Tibial nerve (tissue), 4 donors: ENCODE measurements at places on chromosomes 1 and 21.

- H3K27ac ChIP-seq, result no peak overlapping the region
- no peaks in the 10 kb centered on the region for H3K36me3 ChIP-seq
- no peaks in the 10 kb centered on the region for H3K27me3 ChIP-seq
- H3K4me3 ChIP-seq, result no peak overlapping the region
- no peak for DNase-seq
Measured at GRCh38 chr1:40232444-40232843, 15.3 kb upstream of the TMCO2 start.

- H3K4me3 ChIP-seq, result no peak overlapping the region
- no peak overlapping the region for H3K27ac ChIP-seq
- H3K36me3 ChIP-seq, result no peaks in the 10 kb centered on the region
- H3K4me1 ChIP-seq, result no peaks in the 10 kb centered on the region
- no peak for DNase-seq
Measured at GRCh38 chr1:194830387-194830786, 1644.0 kb upstream of the B3GALT2 start.

DNA sequence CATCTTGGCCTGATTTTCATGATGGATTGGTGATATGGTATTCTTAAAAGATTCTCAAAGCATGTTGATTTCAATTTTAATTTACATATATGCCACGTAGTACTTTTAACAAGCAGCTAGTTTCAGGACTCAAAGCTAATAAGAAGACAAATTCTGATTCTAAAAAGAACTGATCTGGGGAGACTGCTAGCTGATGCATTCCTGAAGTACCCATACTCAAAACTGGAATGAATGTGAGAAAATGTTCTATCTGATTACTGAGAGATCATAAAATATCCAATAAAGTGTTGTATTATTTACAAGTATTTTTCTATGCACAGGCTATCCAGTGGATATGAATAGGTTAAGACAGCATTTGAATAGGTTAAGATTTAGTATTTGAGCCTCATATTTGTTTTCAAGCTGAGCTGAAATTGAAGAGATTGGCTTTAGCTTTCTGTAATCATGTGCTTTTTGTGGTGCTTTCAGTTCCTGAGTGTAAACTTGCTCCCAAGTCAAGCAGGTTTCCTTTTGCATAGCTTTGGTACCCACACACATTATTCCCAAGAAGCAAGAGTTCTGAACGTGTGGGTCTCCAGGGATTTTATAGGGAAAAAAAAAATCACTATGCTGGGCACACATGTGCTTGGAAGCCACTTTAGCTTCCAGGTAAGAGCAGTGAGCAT is 114.1 kb downstream of the VPS13D start:
- no peaks in the 10 kb centered on the region for H3K36me3 ChIP-seq
- H3K4me3 ChIP-seq, result no peak overlapping the region
- no peak for DNase-seq
- peak overlapping the region; percentile 36 for H3K27ac ChIP-seq

DNA sequence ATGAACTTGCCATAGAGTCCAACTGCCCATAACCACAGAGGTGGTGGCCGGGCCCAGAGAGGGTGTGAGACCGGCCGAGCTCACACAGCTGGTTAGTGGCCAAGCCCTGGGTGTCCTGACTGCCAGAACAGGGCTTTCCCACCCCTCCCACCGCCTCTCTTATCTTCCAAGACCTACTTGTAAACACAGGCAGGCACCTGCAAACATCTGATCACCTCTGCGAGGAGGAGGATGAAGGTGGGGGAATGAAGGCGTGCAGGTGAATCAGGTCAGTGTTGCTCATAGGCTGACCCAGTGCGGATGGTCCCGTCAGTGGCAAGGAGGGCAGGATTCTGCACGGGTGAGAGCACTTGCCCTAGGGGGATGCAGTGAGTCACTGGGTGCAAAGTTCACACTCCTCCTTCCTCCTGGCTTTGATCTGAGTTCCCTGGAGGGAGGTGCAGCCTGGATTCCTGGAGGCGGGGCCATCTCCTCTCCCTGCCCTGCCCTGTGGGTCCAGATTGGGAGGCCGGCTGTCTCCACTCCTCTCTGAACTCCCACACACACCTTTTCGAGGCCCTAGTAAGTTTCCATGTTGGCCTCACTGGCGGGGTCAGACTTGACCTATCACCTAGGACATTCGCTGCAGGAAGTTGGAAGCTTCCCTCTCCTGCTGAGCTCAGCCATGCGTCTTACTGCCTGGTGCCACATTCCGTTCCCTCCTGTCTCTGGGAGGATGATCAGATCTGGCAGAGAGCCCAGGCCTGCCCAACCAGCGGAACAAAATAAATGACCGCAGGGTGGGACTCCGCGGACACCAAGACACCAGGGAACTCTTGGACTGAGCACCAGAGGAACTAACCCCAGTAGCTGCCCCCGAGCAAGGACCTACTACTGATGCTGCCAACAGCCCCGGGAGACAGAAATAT is 7.3 kb downstream of the UQCRHL start:
- no peaks in the 10 kb centered on the region for H3K36me3 ChIP-seq
- peaks cover 21% of the 10 kb centered on the region for H3K4me1 ChIP-seq
- peak overlapping the region; percentile 74 for H3K27ac ChIP-seq
- DNase-seq, result peak; percentile 43
- no peaks in the 10 kb centered on the region for H3K27me3 ChIP-seq
- H3K4me3 ChIP-seq, result no peak overlapping the region

DNA sequence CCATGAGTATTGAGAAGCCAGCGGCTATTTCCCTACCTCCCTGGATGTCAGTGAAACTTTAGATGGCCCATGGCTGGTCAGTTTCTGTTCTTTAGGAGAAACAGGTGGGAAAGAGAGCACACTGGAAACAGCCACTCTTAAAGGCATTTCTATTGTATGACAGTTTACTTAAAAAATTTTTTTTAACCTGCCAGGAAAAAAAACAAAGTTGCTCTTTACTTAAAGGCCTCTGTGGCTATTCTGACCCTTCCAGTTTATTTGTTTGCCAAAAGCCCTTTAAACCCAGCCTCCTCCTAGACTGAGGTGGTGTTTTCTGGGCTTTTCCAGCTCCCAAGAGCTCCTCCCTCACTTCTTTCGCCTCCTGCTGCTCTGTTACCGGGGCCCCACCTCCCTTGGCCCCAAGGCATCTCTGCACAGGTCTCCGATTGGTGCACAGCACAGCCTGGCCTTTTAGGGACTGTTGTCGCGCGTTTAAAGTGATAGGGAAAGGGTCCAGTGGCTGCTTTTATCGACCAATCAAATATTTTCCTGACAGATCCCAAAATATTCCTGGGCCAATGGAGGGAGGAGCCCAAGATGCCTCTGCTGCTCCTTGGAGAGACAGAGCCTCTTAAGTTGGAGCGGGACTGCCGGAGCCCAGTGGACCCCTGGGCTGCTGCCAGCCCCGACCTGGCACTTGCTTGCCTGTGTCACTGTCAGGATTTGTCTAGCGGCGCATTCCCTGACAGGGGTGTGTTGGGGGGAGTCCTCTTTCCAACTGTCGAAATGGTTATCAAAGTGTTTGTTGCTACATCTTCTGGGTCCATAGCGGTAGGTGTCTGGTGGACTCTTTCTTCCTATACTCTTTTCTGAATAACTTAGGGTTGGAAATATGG is at the start of gene SH3BGR:
SH3BGR (plus strand) TSS at position 639 of the 875 bp plus-strand sequence; CDS start at position 766, 127 bp downstream.
- H3K4me3 ChIP-seq, result peak within 1 kb of the TSS; percentile 37
- no peaks in the 10 kb centered on the region for H3K36me3 ChIP-seq
- DNase-seq, result peak; percentile 31
- H3K27me3 ChIP-seq, result no peaks in the 10 kb centered on the region
- H3K27ac ChIP-seq, result peak within 1 kb of the TSS; percentile 84
- H3K4me1 ChIP-seq, result no peaks in the 10 kb centered on the region

DNA sequence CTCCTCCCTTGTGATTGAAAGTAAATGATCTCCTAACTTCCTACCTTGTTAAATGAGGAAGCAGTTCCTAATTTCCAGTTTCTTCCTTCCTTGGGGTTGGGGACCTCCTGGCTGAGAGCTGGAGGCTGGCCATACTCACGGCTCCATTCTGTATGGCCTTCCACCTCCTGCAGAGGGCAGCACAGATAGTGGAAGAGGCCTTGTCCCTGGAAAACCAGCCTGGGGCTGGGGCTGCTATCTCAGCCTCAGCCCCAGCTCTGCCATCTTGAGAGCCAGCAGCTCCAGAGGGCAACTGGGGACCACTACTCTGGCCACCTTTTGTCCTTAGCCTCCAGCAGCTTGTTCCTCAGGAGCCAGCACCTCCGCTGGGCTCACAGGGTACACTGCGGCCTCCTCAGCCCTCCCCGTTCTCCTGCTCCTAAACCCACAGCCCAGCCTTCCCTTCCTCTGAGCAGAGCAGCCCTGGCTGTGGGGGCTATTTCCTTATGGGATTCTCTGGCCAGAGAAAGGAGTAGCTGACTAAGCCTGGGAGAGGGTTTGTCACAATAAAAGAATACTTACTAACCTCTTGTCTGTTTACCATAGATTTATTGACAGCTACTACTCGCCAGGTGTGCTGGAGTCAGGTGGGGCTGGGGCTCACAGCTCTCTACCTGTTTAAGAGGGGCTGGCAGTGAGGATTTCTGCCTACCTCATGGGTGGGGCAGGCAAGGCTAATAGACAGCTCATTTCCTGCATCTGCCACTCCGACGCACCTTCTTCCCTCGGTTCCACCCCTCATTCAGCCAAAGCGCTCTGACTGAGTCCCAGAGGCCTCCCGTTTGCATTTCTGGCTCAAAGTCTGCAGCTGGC is 6.3 kb downstream of the TMEM234 start:
- H3K36me3 ChIP-seq, result peaks cover 78% of the 10 kb centered on the region
- no peak overlapping the region for H3K27ac ChIP-seq
- H3K27me3 ChIP-seq, result no peaks in the 10 kb centered on the region
- DNase-seq, result no peak

DNA sequence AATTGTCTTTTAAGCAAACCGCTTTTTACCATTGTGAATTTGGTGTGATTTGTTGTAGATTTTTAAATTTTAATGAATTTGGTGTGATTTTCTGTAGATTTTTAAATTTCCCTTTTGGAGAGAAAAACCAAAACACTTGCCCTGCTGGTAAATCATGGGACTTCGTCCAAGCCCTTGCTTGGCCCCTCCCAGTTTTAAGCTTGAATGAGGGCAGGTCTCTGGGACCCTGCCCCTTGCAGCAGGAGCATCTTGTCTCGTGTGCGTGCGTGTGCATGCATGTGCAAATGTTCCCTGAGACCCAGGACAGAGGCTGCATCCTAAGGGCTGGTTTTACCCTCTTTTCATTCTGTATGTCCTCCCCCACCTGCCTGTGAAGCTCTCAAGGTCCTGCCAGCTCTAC is 248.6 kb downstream of the GREM2 start:
- H3K4me1 ChIP-seq, result no peaks in the 10 kb centered on the region
- H3K36me3 ChIP-seq, result no peaks in the 10 kb centered on the region
- no peaks in the 10 kb centered on the region for H3K27me3 ChIP-seq

DNA sequence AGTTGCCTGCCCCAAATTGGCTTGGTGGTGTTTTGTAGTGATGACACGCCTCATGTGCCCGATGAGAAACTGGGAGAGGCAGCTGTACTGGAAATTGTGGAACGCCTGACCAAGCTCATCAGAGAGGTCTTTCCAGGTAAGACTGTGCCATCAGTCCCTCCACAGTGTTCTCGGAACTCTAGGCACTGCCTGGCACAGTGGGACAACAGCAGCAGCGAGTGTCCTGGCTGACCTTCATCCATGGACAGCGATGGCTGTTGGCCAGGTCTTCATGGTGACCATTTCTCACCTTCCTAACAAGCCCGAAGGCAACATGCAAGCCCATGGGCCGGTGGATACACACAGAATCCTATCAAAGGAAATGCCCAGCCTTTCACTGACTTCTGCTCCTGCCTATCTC is 10.7 kb upstream of the XKR8 start:
- no peaks in the 10 kb centered on the region for H3K27me3 ChIP-seq
- no peaks in the 10 kb centered on the region for H3K36me3 ChIP-seq
- H3K4me3 ChIP-seq, result no peak overlapping the region

GRCh38 chr1:85484716-85485115 is 19.8 kb upstream of the DDAH1 start:
- H3K27ac ChIP-seq, result no peak overlapping the region
- H3K4me1 ChIP-seq, result no peaks in the 10 kb centered on the region
- H3K36me3 ChIP-seq, result no peaks in the 10 kb centered on the region
- DNase-seq, result no peak
- no peak overlapping the region for H3K4me3 ChIP-seq
- no peaks in the 10 kb centered on the region for H3K27me3 ChIP-seq

GRCh38 chr1:56170784-56171320 is 408.5 kb downstream of the PLPP3 start:
- no peaks in the 10 kb centered on the region for H3K27me3 ChIP-seq
- no peaks in the 10 kb centered on the region for H3K4me1 ChIP-seq
- no peak for DNase-seq

DNA sequence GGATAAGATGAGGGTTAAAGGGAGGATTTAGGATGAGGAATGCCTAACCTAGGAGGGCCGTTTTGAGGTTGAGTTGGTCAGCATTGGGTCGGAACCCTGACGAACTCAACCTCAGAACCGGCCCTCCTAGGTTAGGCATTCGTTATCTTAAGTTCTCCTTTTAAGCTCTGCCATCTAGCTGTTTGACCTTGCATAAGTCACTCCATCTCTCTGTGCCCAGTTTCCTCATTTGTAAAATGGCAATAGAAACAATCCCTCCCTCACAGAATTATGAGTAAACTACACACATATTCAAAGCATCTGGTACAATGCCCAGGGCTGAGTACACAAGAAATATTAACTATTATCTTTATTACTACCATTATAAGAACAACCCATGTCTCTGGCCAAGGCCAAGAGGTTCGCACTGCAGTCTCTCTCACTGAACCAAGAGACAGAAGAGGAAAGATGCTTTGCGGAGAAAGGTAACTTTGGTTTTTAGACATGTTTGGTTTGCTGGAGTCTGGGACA is 4.8 kb downstream of the ABCB10 start:
- no peak for DNase-seq
- peaks cover 54% of the 10 kb centered on the region for H3K4me1 ChIP-seq
- peaks cover 4% of the 10 kb centered on the region for H3K36me3 ChIP-seq
- H3K27me3 ChIP-seq, result no peaks in the 10 kb centered on the region

DNA sequence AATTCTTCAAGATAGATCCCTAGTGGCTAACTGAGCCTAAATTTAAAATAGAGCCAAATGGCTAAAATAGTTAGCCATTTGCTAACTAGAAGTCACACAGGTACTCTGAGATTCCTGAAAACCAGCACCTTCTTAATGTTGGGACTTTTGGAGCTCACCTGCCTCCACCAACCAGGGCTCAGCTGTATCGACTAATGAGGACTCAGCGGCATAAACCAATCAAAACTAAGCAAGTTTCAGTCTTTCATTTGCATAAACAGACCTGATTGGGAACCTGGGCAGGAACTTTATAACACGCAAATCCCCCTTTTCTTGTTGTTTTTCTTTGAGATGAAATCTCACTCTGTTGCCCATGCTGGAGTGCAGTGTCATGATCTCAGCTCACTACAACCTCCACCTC is 28.5 kb downstream of the TNFRSF9 start:
- no peak overlapping the region for H3K4me3 ChIP-seq
- no peaks in the 10 kb centered on the region for H3K36me3 ChIP-seq
- no peaks in the 10 kb centered on the region for H3K4me1 ChIP-seq
- no peak overlapping the region for H3K27ac ChIP-seq

DNA sequence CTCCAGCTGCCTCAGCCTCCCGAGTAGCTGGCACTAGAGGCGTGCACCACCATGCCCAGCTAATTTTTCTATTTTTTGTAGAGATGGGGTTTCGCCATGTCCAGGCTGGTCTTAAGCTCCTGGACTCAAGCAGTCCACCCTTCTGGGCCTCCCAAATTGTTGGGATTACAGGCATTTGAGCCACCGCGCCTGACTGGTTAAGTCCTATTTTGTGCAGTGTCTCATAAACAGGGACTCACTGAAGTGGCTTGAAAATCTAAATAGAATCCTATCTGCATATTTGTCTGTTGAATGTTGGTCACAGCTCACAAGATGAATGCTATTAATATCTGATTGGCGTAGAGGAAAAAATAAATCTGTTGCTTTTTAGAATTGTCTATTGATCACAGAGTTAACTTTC is 5.9 kb upstream of the CHAF1B start:
- H3K36me3 ChIP-seq, result peaks cover 43% of the 10 kb centered on the region
- no peaks in the 10 kb centered on the region for H3K27me3 ChIP-seq
- no peak overlapping the region for H3K27ac ChIP-seq
- no peak overlapping the region for H3K4me3 ChIP-seq
- H3K4me1 ChIP-seq, result no peaks in the 10 kb centered on the region
